ENCODE measurements at places on chromosomes 2 and 18. TPM values are rescaled to one million over a fixed set of nuclear protein-coding genes. Genes with fewer than 3 reads are reported as not detected.

DNA sequence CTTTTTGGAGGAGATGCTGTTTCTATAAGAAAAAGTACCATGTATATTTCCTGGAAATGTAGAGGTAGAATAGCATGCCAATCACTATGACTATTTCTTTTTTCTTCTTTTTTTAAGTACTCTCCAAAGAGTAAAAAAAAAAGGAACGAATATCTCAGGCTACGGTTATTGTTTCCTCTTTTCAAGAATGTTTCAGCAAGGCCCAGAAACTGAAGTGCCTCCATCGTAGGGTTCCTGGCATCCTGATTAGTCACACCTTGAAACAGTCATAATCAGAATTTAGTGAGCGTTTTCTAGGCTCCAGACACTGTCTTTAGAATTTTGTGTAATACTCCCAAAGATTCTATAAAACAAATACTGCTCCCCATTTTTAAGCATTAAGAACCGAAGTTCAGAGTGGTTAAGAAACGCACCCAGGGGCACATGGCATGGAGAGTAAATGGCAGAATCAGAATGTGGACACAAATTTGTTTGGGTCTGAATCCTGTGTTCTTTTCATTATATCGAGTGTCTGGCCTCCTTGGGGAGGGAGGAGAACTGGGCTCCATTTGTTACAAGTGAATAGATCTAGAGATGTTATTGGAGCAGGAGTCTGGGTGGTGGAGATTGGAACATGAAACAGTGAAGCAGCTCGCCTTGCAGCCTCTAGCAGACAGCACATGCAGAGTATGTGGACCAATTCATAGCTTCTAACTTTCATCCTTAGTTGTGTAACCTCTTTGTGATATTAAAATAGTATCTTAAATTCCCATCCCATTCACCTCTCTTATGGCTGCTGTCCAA, 26.7 kb downstream of the ZEB2 start:
- DNase-seq, result peak; percentile 57
- peaks cover 17% of the 10 kb centered on the region for H3K4me1 ChIP-seq
- H3K36me3 ChIP-seq, result no peaks in the 10 kb centered on the region
- H3K27me3 ChIP-seq, result no peaks in the 10 kb centered on the region
- no peak overlapping the region for H3K4me3 ChIP-seq

GRCh38 chr2:220855296-220855695, 716.8 kb downstream of the EPHA4 start:
- no peaks in the 10 kb centered on the region for H3K36me3 ChIP-seq
- no peak overlapping the region for H3K27ac ChIP-seq
- no peaks in the 10 kb centered on the region for H3K27me3 ChIP-seq

- no peak overlapping the region for H3K4me3 ChIP-seq
- peaks cover 7% of the 10 kb centered on the region for H3K4me1 ChIP-seq
- peak; percentile 71 for DNase-seq
- H3K36me3 ChIP-seq, result no peaks in the 10 kb centered on the region
- H3K27me3 ChIP-seq, result no peaks in the 10 kb centered on the region
- H3K27ac ChIP-seq, result peak overlapping the region; percentile 30
Measured at GRCh38 chr2:113877711-113878598, 11.9 kb upstream of the ACTR3 start.

GRCh38 chr18:11747731-11748130, 58.7 kb downstream of the GNAL start:
- DNase-seq, result no peak
- no peak overlapping the region for H3K27ac ChIP-seq
- H3K27me3 ChIP-seq, result peaks cover 16% of the 10 kb centered on the region
- H3K4me1 ChIP-seq, result no peaks in the 10 kb centered on the region

DNA sequence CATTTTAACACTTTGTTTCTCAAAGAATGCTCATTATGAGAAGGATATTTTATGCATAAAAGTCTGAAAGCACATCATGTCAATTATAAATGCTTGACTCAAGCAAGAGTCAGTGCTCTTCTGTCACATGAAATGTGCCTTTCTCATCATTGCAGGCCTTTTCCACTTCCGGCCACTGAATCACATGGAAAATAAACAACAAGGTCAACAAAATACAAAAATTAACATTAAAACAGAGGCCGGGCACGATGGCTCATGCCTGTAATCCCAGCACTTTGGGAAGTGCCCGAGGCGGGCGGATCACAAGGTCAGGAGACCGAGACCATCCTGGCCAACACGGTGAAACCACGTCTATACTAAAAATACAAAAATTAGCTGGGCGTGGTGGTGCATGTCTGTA, 480.6 kb downstream of the SPAG16 start:
- H3K4me3 ChIP-seq, result no peak overlapping the region
- no peak for DNase-seq
- no peaks in the 10 kb centered on the region for H3K27me3 ChIP-seq
- no peaks in the 10 kb centered on the region for H3K36me3 ChIP-seq
- H3K27ac ChIP-seq, result no peak overlapping the region
- no peaks in the 10 kb centered on the region for H3K4me1 ChIP-seq

- H3K36me3 ChIP-seq, result no peaks in the 10 kb centered on the region
- H3K27me3 ChIP-seq, result no peaks in the 10 kb centered on the region
- DNase-seq, result peak; percentile 13
- no peak overlapping the region for H3K4me3 ChIP-seq
Measured at GRCh38 chr18:70414315-70414900, 125.6 kb downstream of the SOCS6 start.

GRCh38 chr2:115833196-115833595, 1390.8 kb downstream of the DPP10 start:
- H3K36me3 ChIP-seq, result no peaks in the 10 kb centered on the region
- DNase-seq, result no peak
- no peak overlapping the region for H3K4me3 ChIP-seq
- H3K4me1 ChIP-seq, result no peaks in the 10 kb centered on the region

GRCh38 chr2:240248721-240249422, 108.4 kb upstream of the OTOS start:
- no peaks in the 10 kb centered on the region for H3K36me3 ChIP-seq
- H3K4me3 ChIP-seq, result no peak overlapping the region
- no peaks in the 10 kb centered on the region for H3K27me3 ChIP-seq
- peaks cover 21% of the 10 kb centered on the region for H3K4me1 ChIP-seq

GRCh38 chr2:12716032-12716281, 779 bp upstream of the TRIB2 start:
- H3K27ac ChIP-seq, result peak overlapping the region; percentile 90
- H3K4me1 ChIP-seq, result peaks cover 9% of the 10 kb centered on the region
- peak overlapping the region; percentile 70 for H3K4me3 ChIP-seq
- H3K36me3 ChIP-seq, result no peaks in the 10 kb centered on the region

DNA sequence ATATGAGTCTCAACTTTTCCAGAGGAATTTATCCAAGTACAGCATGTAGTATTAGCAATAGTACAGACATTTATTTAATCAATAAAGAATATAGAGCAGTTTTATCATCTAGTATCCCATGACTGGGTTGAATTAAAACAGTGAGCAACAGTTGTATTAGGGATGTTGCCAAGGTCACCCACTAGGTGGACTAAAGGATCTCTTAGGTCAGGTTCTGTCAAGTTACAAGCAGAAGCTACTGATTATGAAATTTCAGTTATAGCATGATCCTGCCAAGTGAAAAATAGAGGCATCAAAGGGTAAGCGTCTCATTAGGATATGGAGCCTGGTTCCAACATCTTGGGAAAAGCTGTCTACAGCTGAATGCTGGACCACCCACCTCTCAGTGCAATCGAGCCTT, 52.1 kb upstream of the LAPTM4A start:
- H3K4me3 ChIP-seq, result no peak overlapping the region
- no peaks in the 10 kb centered on the region for H3K36me3 ChIP-seq
- DNase-seq, result no peak
- H3K27me3 ChIP-seq, result peaks cover 8% of the 10 kb centered on the region
- H3K27ac ChIP-seq, result no peak overlapping the region

GRCh38 chr2:128549094-128549493, 230.4 kb upstream of the HS6ST1 start:
- H3K4me3 ChIP-seq, result no peak overlapping the region
- no peaks in the 10 kb centered on the region for H3K4me1 ChIP-seq
- no peaks in the 10 kb centered on the region for H3K36me3 ChIP-seq
- DNase-seq, result peak; percentile 6
- no peak overlapping the region for H3K27ac ChIP-seq

DNA sequence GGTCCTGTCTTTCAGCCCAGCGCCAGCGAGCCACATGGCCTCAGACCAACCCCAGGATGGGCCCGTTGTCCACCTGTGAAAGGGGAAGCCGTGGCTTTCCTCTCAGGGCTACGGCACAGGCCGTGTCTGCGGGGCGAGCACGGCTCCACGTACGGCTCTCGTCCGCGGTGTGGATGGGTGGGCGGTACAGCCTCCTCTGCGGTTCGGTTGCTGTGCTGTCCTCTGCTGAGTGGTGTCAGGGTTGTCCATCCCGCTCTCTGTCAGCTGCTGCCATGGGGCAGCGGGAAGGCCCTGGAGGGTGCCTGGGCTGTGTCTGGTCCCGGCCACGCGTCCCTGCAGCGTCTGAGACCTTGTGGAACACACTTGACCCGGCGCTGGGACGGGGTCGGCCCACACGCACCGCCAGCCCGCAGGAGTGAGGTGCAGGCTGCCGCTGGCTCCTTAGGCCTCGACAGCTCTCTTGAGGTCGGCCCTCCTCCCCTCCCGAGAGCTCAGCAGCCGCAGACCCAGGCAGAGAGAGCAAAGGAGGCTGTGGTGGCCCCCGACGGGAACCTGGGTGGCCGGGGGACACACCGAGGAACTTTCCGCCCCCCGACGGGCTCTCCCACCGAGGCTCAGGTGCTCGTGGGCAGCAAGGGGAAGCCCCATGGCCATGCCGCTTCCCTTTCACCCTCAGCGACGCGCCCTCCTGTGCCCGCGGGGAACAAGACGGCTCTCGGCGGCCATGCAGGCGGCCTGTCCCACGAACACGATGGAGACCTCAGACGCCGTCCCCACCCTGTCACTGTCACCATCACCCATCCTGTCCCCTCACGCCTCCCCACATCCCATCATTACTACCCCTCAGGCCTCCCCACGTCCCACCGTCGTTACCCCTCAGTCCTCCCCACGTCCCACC, 128.7 kb downstream of the NFATC1 start:
- no peak overlapping the region for H3K4me3 ChIP-seq
- no peak for DNase-seq
- no peaks in the 10 kb centered on the region for H3K4me1 ChIP-seq
- no peak overlapping the region for H3K27ac ChIP-seq
- H3K27me3 ChIP-seq, result no peaks in the 10 kb centered on the region

GRCh38 chr2:134836986-134837385, 1.4 kb upstream of the ACMSD start:
- H3K4me3 ChIP-seq, result no peak overlapping the region
- H3K27ac ChIP-seq, result peak overlapping the region; percentile 2
- H3K4me1 ChIP-seq, result no peaks in the 10 kb centered on the region
- H3K27me3 ChIP-seq, result no peaks in the 10 kb centered on the region
- H3K36me3 ChIP-seq, result no peaks in the 10 kb centered on the region
- DNase-seq, result peak; percentile 67

DNA sequence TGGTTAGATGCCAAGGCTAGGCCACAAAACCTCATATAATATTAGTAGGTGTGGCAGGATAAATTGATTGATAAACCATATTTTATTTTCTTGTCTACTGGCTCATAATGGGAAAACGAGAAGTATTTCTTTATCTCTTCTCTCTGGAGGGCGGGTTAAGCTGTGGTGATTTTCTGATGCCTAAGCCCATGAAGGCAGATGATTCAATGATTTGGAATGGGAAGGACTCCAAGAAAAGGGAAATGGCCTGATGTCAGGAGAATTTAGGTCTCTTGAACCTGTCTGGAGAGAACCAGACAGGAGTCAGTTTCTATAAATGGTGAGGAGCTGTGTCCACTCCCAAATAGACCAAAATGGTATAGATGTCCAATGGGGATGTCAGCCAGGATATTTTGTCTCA, 18.7 kb upstream of the MAP4K3 start:
- no peaks in the 10 kb centered on the region for H3K27me3 ChIP-seq
- H3K36me3 ChIP-seq, result no peaks in the 10 kb centered on the region
- no peak overlapping the region for H3K27ac ChIP-seq
- H3K4me1 ChIP-seq, result no peaks in the 10 kb centered on the region
- no peak for DNase-seq
- H3K4me3 ChIP-seq, result no peak overlapping the region

- H3K4me1 ChIP-seq, result no peaks in the 10 kb centered on the region
- H3K4me3 ChIP-seq, result no peak overlapping the region
- no peak overlapping the region for H3K27ac ChIP-seq
- DNase-seq, result no peak
- H3K36me3 ChIP-seq, result no peaks in the 10 kb centered on the region
Measured at GRCh38 chr18:79413025-79413424, 17.3 kb downstream of the NFATC1 start.

DNA sequence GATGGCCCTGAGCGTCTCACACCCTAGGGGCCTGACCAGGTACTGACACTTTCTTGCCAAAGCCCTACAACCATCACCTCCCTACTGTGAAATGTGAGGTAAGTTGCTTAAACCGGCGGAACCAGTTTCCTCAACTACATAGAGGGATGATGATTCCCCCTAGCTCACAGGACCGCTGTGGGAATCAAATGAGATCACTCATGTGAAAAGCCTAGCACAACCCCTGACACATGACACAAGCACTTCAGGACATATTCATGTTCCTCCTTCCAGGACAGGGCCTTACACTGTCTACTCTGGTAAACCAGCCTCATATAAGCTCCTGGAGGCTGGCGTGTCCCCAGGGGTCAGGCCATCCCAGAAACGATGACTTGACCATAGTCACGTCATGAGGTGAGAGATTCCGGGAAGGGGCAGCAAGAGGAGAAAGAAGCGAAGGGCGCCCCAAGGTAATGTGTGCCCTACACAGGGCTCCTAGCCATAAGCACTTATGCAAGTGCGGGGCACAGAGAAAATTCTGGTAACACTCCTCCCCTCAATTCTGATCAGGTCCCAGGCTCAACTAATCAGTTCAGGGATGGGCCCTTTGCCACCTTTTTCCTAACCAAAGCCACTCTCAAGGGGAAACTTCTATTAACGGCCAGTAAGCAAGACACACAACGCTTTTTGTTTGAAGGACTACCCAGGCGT, 49.5 kb downstream of the C2orf42 start:
- peak overlapping the region; percentile 62 for H3K4me3 ChIP-seq
- peaks cover 20% of the 10 kb centered on the region for H3K4me1 ChIP-seq
- DNase-seq, result peak; percentile 40
- H3K27ac ChIP-seq, result peak overlapping the region; percentile 94
- no peaks in the 10 kb centered on the region for H3K36me3 ChIP-seq

- peaks cover 20% of the 10 kb centered on the region for H3K27me3 ChIP-seq
- H3K36me3 ChIP-seq, result no peaks in the 10 kb centered on the region
- H3K4me1 ChIP-seq, result no peaks in the 10 kb centered on the region
- peak; percentile 42 for DNase-seq
- no peak overlapping the region for H3K4me3 ChIP-seq
- no peak overlapping the region for H3K27ac ChIP-seq
Measured at GRCh38 chr2:71801969-71802368, 345.7 kb downstream of the CYP26B1 start.

- no peaks in the 10 kb centered on the region for H3K27me3 ChIP-seq
- no peaks in the 10 kb centered on the region for H3K36me3 ChIP-seq
- DNase-seq, result no peak
- no peak overlapping the region for H3K27ac ChIP-seq
- H3K4me3 ChIP-seq, result no peak overlapping the region
Measured at GRCh38 chr18:7370375-7370774, 139.5 kb downstream of the LRRC30 start.

Gene RAPGEF4
- 1.3 TPM for total RNA-seq

Gene CPO
- total RNA-seq, result under 0.01 TPM

Gene STON1
- 12.1 TPM for total RNA-seq

Gene OBSL1
- total RNA-seq, result 34.4 TPM

Gene SERPINB3
- not detected for total RNA-seq

Gene C1QL2
- not detected for total RNA-seq

Gene ZC3H8
- total RNA-seq, result 6.9 TPM

Gene KCTD1
- total RNA-seq, result 7.4 TPM

Gene ANKRD23
- 1.3 TPM for total RNA-seq

Gene ARHGAP25
- total RNA-seq, result 5.8 TPM

Gene NT5C1B
- not detected for total RNA-seq

Gene EHBP1
- 129 TPM for total RNA-seq

Gene SLC14A1
- total RNA-seq, result 31.0 TPM

Gene REG3G
- not detected for total RNA-seq

Gene TMEM247
- total RNA-seq, result not detected

Gene CDK15
- total RNA-seq, result 1.3 TPM

Gene MARCHF4
- 0.26 TPM for total RNA-seq

Gene FRZB
- 2.0 TPM for total RNA-seq

Measured in fibroblast of lung (primary cell).